ENCODE measurements at places on chromosomes 12 and 14.

DNA sequence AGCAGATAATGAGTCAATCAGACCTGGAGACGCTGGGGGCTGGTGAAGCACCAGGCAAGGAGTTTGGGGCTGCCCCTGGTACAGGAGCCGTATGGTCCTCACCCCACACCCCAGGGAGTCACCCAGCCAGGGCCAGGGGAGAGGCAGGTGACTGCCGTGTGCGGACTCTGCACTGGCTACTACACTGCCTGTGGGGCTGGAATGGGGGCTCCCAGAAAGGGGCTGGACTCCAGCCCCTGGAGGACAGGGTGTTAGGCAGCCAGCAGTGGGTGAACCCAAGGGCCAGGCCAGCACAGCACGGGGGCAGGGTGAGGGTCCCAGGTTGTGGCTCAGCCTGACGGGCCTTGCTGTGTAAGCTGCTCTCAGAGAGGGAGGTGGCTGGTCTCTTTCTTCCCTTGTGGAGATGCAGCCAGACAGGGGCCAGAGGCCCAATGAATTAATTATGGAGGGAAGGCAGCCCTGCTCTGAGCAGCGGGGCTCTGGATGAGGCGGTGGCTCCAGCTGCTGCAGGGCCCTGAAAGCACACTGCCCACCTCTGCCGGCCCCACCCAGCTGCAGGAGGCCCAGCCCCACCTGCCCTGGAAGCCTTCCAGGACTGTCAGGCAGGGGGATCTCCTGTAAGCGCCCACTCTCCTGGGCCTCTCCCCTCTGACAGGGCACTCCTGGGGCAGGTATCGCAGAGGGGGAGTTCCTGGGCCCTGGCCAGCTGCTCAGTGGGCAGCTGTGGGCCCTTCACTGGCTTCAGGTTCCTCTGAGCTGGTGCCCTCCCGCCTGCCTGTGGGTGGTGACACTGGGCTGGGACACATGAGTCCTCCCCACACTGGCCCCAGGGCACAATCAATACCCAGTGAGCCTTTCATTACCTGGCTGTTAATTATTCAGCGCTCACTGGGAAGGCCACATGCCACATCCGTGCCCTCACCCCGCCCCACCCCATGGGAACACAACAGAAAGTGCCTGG is 142.5 kb upstream of the C14orf180 start:
- no peak for DNase-seq
- H3K36me3 ChIP-seq, result no peaks in the 10 kb centered on the region
- H3K4me3 ChIP-seq, result no peak overlapping the region
- H3K27me3 ChIP-seq, result no peaks in the 10 kb centered on the region
- H3K27ac ChIP-seq, result no peak overlapping the region
- H3K4me1 ChIP-seq, result no peaks in the 10 kb centered on the region

GRCh38 chr12:55703901-55704761 is 3.6 kb downstream of the ITGA7 start:
- H3K36me3 ChIP-seq, result no peaks in the 10 kb centered on the region
- H3K27me3 ChIP-seq, result peaks cover 34% of the 10 kb centered on the region
- no peak for DNase-seq
- no peak overlapping the region for H3K27ac ChIP-seq
- H3K4me3 ChIP-seq, result no peak overlapping the region

DNA sequence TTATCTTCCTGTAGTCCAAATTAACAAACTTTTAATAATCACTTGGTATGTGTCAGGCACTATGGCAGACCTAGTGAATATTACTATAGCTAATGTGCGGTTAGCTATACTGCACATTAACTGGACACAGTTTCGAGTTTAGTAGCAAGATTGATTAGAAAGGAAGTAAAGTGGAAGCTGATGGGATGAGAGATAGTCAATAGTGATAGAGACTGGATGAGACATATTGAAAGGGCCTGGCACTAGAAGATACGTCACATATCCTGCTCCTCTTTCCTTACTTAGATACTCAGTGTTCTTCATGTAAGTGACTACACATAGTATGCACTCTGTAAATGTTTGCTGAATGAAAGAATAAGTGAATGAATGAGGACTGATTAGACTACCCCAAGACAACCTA is 5.5 kb downstream of the TBK1 start:
- peaks cover 50% of the 10 kb centered on the region for H3K4me1 ChIP-seq
- no peaks in the 10 kb centered on the region for H3K27me3 ChIP-seq
- DNase-seq, result no peak
- peak overlapping the region; percentile 90 for H3K27ac ChIP-seq
- peak overlapping the region; percentile 37 for H3K4me3 ChIP-seq

DNA sequence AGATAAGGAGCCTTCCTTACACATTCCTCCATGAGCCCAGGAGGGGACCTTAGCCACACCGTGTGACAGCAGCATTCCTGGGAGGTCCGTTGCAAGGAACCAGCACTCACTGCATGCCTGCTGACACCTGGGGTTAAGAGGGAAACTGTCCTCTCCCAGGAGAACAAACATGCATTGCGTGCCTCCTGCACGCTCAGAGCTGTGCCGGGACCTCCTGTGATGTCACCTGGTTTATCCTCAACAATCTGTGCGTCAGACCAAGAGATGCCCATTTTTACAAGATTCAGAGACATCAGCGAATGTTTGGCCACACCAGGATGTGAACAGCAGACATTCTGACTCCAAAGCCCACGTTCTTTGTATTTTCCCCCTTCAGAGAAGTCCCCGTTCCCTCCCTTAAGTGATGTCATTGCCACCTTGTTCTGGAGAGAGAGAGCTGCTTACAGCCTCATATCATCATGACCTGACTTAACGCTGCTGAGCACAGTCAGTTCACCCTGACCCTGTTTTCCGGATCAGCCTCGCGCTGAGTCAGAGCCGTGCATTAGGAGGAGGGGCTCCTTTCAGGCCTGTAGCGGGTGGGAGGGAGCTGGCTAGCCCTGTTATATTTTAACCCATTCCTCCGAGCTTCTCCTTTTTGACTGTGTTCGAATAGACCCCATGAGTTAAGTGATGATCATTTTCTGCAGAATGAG is 36.2 kb downstream of the TMEM120B start:
- H3K27ac ChIP-seq, result peak overlapping the region; percentile 22
- H3K36me3 ChIP-seq, result peaks cover 15% of the 10 kb centered on the region
- no peak for DNase-seq
- peaks cover 3% of the 10 kb centered on the region for H3K4me1 ChIP-seq
- no peak overlapping the region for H3K4me3 ChIP-seq

DNA sequence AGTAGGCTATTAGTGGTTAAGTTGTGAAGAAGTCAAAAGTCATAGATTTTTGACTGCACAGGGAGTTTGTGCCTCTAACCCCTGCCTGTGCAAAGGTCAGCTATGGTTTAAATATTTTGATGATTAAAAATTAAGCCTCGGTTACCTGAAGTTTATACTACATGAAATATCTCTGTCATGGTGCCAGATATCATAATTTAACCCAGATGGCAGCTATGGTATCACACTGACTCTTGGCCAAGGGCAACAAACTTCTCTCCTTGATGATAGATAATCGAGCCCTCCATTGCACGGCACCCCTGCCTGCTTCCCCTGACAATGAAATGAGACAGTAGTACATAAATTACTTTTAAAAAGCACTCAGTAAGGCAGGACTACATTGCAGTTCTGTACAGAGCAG is 80.8 kb downstream of the SLC35F4 start:
- no peak overlapping the region for H3K27ac ChIP-seq
- DNase-seq, result no peak
- no peaks in the 10 kb centered on the region for H3K4me1 ChIP-seq
- H3K4me3 ChIP-seq, result no peak overlapping the region

DNA sequence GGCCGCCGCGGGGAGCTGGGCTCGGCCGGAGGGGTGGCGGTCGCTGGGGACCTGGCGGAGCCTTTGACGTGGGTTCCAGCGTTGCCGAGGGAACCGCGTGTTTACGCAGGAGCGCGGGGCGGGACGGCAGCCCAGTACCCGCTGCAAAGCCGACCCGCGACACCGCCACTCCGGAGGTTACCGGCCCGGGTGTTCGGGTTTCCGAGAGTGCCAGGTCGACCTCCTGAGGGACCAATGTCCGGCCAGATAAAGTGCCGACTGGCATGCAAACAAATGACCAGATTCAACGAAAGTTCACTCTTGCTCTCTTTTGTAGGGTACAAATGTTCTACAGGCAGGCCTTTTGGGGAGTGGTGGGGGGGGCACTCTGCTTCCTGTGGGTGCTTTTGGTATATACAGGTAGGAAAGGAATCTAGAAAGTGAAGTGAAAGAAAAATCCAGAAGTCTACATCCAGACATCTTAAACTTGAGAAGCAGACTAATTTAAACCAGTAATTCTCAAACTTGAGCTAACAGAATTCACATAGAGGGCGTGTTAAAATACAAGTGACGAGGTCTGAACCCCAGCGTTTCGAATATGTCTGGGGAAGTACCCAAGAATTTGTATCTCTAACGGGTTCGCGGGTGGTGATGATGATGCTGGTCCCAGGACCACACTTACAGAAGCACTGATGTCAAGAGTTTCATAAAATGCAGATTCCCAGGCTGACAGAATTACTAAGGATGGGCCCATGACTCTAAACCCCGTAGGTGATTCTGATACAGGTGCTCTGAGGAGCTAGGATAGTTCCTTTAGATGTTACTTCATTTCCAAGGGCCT is at the start of gene GPR135:
GPR135 (minus strand) TSS at position 65 of the 820 bp plus-strand sequence. CDS start 154 bp downstream, outside the sequence.
- H3K36me3 ChIP-seq, result peaks cover 5% of the 10 kb centered on the region
- no peak for DNase-seq
- peaks cover 3% of the 10 kb centered on the region for H3K27me3 ChIP-seq
- peak within 1 kb of the TSS; percentile 58 for H3K27ac ChIP-seq
- peaks cover 6% of the 10 kb centered on the region for H3K4me1 ChIP-seq

- no peak for DNase-seq
- H3K4me3 ChIP-seq, result peak within 1 kb of the TSS; percentile 63
- peaks cover 41% of the 10 kb centered on the region for H3K27me3 ChIP-seq
- H3K27ac ChIP-seq, result no peak within 1 kb of the TSS
Observed at GRCh38 chr14:64293976-64294671, at the start of gene ESR2. Gene ESR2, minus strand, starts transcription at chr14:64294371. Its CDS starts 11,386 bp downstream, at chr14:64282985.

DNA sequence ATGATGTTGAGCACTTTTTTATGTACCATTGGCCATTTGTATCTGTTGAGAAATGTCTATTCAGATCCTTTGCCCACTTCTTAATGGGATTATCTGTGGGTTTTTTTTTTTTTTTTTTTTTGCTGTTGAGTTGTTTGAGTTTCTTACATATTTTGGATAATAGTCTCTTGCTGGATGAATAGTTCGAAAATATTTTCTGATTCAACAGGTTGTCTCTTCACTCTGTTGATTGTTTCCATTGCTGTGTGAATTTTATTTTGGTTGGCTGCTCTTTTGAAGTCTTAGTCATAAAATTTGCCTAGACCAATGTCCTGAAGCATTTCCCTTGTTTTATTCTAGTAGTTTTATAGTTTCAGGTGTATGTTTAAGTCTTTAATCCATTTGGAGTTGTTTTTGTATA is 64.5 kb downstream of the CAND1 start:
- H3K36me3 ChIP-seq, result peaks cover 4% of the 10 kb centered on the region
- no peak for DNase-seq
- peaks cover 2% of the 10 kb centered on the region for H3K27me3 ChIP-seq
- no peak overlapping the region for H3K4me3 ChIP-seq
- H3K27ac ChIP-seq, result no peak overlapping the region

DNA sequence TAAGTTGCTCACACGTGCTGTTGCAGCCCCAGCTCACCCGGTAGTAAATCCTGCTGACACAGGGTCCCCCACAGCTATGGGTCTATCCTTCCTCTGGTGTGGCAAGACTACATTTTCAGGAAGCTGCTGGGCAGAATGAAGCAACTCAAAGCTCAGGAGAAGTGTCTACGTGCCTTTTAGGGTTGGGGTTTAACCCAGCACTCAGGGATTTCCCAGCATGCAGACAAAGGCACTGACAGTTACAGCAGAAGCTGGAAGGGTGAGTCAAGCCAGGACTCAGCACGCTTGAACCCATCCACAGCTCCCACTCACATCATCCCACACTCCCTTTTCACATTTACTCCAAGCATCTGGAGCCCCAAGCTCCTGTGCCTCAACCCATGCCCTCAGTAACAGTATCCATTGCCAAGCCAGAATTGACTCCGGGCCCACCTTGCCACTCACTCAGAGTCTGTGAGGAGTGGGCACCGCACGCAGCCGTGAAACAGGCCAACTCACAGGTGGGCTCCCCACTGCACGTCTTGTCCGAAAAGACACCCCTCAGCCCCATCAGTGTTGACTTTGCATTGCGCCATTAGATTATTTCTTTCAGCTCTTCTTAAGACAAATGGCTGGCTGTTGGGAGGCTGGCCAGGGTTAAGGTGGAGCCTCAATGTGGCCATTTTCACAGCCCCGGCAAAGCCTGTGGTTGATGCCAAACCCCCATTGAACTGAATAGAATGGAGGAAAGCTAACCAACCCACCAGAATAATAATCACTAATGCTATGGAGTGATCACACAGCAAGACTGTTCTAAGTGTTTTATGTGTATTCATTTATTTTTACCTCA is 59.6 kb downstream of the ZFP36L1 start:
- H3K36me3 ChIP-seq, result no peaks in the 10 kb centered on the region
- no peak for DNase-seq
- peak overlapping the region; percentile 87 for H3K27ac ChIP-seq
- peak overlapping the region; percentile 64 for H3K4me3 ChIP-seq
